SHP77 treated with DMSO at 0.1 percent for 48 hours (cell line): ENCODE measurements at places on chromosomes 7 and 10.

DNA sequence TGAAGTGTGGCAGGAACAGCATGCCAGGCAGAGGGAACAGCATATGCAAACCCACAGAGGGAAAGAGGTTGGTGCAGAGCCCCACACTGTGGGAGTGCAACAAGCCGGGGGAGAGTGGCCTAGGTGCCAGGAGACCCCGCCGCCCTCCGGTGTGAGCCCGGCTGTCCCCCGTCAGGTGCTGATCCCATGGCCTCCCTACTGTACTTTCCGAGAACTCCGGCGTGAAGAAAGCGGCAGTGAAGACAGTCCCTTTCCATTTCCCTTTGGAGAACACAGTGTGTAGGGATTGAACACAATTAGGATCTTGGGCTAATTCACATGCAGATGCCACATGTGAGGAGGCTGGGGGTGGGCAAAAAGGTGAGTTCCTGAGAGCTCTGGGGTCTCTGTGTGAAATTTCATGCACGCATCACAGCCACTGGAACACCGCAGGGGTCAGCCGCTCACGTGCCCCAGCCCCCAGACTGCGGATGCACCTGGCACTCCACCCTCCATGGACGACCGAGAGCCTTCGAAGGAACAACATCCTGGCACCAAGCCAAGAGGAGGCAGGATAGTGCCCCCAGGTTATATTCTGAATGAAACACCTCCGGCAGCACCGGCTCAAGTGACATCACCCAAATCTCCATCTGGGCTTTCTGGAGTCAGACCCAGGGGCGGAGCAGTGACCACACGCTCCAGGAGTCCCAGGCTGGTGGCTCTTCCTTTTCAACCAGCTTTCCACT lies 82.1 kb upstream of the PPP2R2D start:
- no peak for DNase-seq

GRCh38 chr10:110474826-110475225 lies 22.9 kb upstream of the DUSP5 start:
- no peak for DNase-seq

GRCh38 chr10:73954737-73955136 lies 43.2 kb upstream of the VCL start:
- DNase-seq: no peak

GRCh38 chr10:74675484-74675883 lies 150.9 kb upstream of the KAT6B start:
- no peak for DNase-seq

- no peak for DNase-seq
Observed at GRCh38 chr7:64881461-64882287, 21.4 kb upstream of the ZNF273 start.

GRCh38 chr10:21195252-21195651 lies 298.1 kb upstream of the NEBL start:
- DNase-seq: no peak

- DNase-seq: no peak
Observed at GRCh38 chr7:80263821-80264220, 129.2 kb downstream of the GNAI1 start.
